AG04450 (cell line): ENCODE measurements at places on chromosomes 2 and 18.

DNA sequence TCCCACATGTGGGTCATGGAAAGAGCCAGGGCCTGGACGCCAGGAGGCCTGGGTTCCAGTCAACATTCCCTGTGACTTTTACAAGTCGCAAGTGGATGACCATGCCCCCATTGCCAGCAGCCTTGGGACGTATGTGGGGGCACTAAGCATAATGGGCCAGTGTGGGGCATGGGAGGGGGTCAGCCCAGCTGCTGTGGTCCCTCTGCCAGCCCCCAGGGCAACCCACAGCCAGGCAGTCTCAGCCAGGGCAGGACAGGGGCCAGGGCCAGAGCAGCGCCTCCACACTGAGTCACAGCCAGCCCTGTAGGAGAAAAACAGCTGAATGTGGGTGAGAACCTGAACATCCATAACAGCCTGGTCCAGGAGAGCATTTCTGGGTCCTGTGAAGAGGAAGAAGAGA lies 173.2 kb downstream of the GFPT1 start:
- no peak for DNase-seq

DNA sequence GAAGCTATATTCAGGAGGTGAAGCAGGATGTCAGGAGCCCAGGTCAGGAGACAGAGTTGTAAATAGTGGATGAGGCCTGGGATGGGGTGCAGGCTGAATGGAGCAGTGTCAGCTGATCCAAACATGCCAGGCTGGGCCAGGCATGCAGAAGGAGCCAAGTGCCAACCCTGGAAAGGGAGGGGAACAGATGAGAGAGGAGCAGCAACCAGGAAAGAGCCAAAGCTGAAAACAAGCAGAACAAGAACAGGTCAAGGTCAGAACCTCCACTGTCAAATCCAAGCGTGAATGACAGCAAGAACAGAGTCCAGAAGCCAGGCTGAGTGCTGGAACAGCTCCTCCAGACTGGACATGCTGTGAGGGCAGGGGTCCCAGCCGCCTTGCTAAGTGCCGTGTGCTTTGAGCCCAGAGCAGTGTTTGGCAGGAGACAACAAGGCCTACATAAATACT lies 49.2 kb upstream of the PPP1CB start:
- DNase-seq = no peak

DNA sequence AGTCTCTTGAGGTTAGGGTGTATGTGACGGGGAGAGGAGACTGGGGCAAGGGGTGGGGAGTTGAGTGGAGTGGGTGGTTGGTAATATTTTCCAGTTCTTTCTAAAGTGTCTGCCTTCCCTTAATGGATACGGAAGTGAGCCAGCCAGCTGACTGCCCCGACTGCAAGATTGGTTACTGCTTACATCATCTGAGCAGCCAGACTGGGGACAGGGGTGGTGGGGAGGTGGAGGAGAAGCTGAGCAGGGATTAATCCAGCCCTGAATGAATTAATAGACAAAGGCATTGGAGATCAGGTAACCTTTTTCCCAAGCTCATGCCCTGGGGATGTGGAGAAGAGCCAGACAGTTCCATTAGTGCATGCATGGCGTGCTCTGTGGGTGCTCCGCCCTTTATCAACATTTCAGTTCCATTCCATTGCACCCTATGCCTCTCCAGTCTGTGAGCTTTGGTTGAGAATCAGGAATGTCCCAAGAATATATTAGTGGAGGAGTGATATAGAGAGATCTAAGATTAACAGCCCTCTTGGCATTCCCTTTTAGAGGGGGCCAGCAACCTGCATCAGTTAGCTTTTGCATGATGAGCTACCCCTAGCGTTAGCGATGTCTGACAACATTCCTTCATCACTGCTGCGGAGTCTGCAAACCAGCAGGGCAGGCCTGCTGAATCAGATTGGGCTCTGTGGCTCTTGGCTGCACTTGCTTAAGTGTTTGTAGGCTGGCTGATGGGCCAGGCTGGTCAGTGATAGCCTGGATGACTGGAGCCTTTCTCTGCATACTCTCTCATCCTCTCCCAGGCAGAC lies 67.4 kb downstream of the TNP1 start:
- no peak for DNase-seq

DNA sequence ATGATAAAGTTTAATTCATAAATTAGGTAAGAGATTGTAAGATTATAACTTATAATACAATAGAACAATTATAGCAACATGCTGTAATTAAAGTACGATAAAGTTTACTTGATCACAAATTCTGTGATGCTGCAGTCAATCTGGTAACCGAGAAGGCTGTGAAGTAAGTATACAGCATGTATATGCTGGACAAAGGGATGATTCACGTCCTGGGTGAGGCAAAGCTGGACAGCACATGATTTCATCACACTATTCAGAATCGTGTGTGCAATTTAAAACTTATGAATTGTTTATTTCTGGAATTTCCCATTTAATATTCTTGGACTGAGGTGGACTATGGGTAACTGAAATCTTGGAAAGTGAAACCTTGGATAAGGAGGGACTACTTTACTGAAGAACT lies 522.2 kb upstream of the CNTNAP5 start:
- DNase-seq = no peak

GRCh38 chr2:205858275-205858674 lies 176.0 kb downstream of the NRP2 start:
- DNase-seq = no peak

- no peak for DNase-seq
Measured at GRCh38 chr2:84879584-84880394, 1.1 kb downstream of the TRABD2A start.

DNA sequence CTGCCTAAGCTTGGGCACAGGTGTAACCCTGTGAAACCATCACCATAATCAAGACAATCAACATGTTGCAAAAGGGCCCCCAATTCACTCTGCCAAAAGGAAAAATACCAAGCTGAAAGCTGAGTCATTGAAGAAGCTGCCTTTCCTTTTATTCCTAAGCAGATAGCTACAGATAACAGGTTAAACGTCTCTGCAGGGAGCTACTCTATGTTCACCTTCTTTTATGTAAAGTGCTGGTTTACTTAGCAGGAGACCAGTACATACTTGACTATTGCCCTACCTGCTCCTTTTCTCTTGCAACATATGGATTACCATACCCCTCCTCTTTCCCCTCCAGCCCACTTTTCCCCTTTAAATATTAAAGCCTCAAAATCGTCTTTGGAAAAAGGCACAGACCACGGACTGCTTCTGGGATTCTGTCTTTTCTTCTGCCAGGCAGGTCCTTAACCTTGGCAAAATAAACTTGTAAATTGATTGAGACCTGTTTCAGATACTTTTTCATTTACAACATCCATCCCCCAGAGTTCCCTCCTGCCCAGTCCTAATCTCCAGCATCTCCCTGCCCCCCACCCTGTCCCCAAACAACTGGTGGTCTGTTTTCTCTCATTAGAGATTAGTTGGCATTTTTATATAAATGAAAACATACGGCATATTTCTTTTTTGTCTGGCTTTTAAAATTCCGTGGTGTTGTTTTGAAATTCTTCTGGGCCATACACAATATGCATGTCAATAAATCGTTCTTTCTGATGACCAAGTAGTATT lies 37.8 kb upstream of the LDLRAD4 start:
- DNase-seq = no peak
